ENCODE measurements at places on chromosomes 7 and 10. TPM values are rescaled to one million over a fixed set of nuclear protein-coding genes. Genes with fewer than 3 reads are reported as not detected.

The HNRNPF gene
- 466 TPM for total RNA-seq

The SDK1 gene
- 47.4 TPM for total RNA-seq

The SLC25A13 gene
- 69.4 TPM for total RNA-seq

The WNT16 gene
- 0.39 TPM for total RNA-seq

The SPAM1 gene
- total RNA-seq, result not detected

- no peak for DNase-seq
Observed at GRCh38 chr7:85176197-85176596, 10.7 kb downstream of the SEMA3D start.

GRCh38 chr10:72331575-72332422, 22.9 kb downstream of the DNAJB12 start:
- DNase-seq, result no peak

- no peak for DNase-seq
Observed at GRCh38 chr7:11698384-11698871, 133.6 kb downstream of the THSD7A start.

GRCh38 chr10:122498521-122498920, 37.2 kb downstream of the HTRA1 start:
- no peak for DNase-seq

- DNase-seq, result no peak
Observed at GRCh38 chr7:92778972-92779371, 57.4 kb downstream of the CDK6 start.

- no peak for DNase-seq
Observed at GRCh38 chr7:550881-551614, 31.4 kb upstream of the PDGFA start.

DNA sequence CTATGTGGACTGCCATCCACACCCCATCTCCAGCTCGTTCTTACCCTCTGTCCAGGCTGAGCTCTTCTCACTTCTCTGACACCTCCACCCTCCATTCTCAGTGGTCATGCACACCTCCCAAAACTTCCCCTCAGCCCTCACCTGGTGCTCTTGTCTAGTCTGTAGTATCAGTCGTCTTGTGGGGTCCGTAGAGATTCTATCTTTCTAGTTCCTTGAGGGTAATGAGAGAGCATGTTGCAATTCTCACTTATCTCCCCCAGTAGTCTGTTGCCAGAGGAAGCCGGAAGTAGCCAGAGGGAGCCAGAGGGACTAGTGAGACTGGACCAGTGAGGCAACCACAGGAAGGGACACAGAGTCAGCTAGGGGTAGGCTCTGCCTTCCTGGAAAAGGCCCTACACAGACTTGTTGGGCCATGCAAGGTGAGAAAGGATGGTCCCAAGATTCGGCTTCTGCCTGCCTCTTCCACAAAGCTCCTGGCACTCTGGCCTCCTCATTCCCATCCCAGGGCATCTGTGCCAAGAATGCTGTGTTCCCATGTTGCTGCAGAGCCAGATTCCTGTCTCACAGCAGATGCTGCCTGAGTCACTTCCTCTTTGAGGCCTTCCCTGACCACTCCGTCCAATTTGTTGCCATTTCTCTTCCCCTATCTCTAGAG, 50.6 kb upstream of the DUSP5 start:
- DNase-seq, result no peak

DNA sequence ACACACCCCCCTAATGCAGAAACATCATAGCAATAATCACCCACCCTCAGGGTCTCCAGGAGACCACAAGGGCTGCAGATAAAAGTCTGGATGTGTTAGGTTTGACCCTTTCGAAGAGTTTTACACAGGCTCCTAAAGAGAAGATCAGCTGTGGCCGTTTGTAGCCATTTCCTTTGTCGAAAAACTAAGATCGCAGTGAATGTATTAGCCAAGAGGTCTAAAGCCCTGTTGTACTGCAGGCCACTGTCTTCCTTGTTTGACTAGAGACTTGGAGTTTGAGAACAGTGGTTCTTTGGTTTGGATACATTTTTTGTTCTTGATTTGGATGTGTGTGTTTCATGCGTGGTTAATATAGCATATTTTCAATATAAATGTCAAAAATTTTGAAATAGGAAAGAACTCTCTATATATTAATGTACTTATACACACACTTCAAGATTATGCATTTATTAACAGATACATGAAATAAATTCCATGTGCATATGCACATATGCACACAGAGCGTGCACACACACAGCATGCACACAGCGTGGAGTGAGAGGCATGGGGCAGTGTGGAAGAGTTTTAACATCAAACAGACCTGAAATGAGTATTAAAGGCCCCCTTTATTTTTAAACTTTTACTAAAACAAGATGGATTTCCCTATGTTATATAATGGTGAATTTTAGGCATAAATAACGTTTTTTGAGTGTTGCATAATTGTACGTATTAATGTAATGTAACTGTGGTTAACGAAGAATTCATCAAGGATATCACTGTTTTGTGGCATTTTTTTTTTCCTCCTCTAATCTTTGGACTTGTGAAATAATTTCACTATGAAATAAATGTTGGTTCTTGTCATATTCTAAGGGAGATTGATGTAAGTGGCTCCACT, 2.2 kb downstream of the IKZF1 start:
- no peak for DNase-seq

DNA sequence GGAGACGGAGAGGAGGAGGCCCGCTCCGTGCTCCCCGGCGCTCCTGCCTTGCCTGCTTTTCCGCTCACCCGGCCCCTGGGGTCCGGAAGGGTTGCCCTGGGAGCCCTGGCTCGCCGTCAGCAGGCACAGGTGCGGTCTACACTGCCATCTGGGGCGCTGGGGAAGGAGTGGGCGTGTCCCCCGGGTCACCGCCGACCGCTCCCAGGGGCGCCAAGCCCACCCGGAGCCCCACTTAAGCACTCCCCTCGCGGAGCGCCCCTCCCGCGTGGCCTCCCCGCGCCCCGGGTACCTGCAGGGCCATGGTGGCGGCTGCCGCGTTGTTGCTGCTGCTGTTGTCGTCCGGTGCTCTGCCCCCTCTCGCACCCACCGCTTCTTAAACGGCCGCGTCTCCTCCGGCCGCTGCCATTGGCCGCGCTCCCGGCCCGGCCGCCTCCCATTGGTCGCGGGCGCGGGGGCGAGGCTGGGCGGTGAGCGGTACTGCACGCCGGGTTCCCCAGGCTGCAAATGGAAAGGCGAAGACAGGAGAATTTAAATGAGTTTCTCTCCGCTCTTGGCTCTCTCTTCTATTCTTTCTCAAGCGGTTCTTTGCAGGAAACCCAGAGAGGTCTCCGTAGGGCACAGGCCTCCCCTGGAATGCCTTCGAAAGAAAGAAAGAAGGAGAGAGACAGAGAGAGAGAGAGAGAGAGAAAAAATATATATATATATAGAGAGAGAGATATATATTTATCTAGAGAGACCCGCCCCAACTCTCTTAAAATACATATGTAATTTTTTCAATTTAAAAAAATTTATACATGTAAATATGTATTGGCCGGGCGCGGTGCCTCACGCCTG, at the start of gene ACBD7:
Gene ACBD7 (minus strand): TSS at position 349 of the 834 bp plus-strand sequence. CDS start 48 bp downstream, at position 301.
- DNase-seq, result no peak

DNA sequence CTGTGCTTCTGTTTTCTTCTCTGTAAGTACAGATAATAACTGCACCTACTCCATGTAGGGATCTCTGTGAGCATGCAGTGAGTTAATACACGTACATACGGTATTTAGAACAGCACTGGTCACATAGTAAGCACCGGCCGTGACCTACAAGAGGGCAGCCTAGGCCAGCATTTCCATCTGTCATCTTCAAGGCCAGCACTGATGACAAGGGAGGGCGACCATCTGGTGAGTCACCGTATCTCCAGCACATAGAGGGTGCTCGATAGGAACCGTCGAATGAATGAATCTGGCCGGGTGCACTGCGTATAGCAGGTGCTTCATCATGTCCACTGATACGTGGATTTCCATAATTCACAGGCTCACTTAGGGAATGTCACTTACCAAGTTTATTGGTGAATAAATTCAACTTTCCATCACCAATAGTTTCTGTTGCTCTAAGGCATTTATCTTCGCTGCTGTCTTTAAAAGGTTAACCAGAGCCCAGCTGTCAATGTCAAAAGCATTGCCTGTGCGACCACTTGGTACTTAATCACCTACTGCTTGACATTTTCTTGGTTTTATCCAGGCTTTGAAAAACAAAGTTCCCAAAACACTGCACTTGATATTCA, 8.3 kb downstream of the NOD1 start:
- no peak for DNase-seq

Data from Panc1 (cell line).